ENCODE measurements at places on chromosomes 1 and 21.
A peak's percentile ranks its signal among the peaks of the same experiment; 100 is the strongest.

DNA sequence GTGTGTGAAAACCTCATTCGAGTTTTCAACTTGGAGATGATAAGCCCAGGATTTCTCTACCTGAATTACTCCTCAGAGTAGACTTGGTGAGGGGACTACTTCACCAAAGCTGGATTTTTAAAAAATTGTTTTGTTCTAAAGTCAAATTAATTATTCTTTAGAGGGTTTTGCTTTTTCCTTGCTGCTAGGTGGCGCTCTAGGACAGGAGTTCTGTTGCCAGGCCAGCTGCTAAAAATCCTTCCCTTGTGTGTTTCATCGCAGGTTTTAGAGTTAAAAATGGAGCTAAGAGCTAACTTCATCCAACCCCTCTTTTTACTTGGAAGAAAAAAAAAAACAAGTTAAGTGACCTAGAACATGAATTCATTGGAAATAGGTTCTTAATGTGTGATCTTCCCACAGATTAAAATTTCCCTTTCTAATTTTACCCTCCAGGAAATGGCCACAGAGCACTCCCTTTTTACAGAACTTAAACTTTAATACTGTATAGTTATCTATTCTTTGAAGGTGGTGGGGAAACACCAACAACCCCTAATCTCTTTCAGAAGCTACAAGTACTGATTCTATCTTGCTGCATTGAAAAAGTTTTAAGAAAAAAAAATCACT lies 36.7 kb upstream of the FAM163A start:
- peak; percentile 27 for DNase-seq

DNA sequence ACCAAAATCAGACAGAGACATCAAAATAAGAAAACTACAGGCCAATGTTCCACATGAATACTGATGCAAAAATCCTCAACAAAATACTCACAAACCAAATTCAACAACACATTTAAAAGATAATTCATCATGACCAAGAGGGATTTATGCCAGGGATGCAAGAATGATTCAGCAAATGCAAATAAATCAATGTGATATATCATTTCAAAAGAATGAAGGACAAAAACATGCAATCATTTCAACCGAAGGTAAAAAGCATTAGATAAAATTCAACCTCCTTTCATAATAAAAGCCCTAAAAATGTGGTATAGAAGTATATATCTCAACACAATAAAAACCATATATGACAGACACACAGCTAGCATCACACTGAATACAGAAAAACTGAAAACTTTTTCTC lies 81.5 kb upstream of the LYPLAL1 start:
- DNase-seq = no peak

DNA sequence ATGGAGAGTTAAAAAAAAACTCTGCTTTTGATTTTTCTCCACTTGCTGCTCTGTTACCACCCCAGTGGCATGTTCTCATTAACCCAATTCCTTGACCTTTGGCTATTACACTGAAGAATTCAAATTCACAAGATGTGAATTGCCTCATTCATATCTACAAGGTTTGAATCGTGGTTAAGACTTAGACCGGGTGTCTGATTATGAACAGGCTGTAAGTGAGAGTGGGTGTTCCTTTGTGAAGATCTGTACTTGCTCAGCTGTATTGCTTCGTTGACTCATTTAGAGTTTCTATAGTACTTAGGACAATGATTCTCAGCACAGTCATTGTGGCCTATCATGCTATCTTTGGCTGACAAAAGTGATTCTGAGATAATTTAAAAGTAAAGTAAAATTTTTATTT lies 36.4 kb downstream of the DNM3 start:
- no peak for DNase-seq

DNA sequence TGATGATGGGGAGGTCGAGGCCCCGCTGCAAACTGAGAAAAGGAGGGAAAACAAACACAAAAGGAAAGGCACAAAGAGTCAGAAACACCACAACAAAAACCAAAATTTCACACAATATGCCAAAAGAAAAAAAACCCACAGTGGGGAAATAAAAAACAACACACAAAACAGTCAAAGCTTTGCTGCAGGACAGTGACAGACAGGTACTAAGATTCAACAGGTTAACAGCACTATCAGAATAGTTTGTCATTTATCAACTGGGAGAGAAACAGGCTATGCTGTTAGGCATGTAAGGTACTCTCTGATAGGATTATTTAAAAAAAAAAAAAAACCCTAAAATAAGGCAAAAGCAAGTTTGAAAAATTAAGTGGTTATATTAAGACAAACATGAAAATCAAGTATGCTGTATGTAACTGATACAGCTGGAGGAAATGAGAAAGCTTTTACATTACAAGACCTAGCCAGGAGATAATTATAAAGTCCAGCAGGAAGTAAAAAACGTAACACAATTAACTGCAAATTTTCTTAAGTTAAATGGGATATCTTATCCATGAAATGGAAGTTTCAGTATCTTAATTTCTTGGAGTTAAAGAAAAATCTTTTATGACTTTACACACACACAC lies 179.0 kb downstream of the EIF4G3 start:
- no peak for DNase-seq

- no peak for DNase-seq
Observed at GRCh38 chr1:109687641-109688499, at the start of gene GSTM1. Gene GSTM1, plus strand, starts transcription at chr1:109687817. Its CDS starts 57 bp downstream, at chr1:109687874.

- DNase-seq = no peak
Observed at GRCh38 chr1:28811766-28812668, at the start of gene OPRD1. Gene OPRD1, plus strand, starts transcription at chr1:28812170. Its CDS starts 214 bp downstream, at chr1:28812384.
